Activated T-helper 1 cell treated with Interleukin-2 at 50 U/mL for 16 hours (primary cell): ENCODE measurements at places on chromosomes 4 and X.

DNA sequence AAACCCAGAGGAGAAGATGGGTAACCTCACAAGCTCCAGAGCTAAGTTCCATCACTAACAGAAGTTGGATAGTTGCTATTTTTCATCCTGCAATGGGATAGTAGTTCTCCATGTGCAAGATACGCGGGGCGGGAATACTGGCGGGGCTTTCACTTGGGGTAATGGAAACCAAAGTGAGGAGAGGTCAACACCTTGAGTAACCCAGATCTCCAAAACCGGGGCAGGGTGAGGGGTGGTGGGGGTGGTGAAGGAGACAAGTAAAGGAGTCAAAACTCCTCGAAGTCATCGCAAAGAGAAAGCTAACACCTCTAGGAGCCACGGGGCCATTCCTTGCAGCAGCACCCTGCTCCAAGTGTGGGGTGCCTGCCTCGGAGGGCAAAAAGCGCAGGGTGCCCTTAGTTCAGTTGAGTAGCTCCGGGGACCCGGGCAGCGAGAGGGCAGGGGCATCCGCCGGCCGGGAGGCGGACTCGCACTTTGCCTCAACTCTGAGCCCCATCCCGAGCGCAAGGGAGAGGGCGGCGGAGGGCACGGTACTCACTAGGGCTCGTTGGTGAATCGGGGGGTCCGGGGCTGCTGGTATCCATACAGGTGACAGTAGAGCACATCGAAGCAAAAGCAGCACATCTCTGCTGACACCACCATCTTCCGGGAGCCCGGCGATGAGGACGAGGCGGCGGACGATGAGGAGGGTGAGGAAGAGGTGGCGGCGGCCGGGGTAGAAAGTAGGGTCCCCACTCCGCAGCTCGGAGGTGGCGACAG, 645 bp downstream of the AMMECR1 start:
- DNase-seq, result peak; percentile 3

DNA sequence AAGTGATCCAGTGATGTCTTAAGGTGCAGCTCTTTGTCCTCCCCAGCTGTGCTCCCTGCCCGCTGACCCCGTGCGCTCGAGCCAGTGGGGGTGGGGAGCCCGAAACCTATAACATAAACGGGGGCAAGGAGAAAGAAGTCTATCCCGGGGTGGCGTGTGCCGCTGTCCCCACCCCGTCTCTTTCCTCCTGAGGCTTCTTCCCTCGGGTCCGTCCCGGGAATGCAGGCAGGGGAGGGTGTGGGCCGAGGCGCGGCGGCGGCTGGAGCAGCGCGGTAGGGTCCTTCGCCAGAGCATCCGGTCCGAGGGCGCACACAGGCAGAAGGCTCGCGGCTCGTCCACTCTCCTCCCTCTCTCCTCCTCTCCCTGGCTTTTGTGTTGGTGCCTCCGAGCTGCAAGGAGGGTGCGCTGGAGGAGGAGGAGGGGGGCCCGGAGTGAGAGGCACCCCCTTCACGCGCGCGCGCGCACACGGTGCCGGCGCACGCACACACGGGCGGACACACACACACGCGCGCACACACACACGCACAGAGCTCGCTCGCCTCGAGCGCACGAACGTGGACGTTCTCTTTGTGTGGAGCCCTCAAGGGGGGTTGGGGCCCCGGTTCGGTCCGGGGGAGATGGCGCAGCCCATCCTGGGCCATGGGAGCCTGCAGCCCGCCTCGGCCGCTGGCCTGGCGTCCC, at the start of gene RAB33A:
TSS of gene RAB33A (plus strand) at position 517 of the 681 bp plus-strand sequence. CDS start at position 618, 101 bp downstream.
- peak; percentile 28 for DNase-seq

DNA sequence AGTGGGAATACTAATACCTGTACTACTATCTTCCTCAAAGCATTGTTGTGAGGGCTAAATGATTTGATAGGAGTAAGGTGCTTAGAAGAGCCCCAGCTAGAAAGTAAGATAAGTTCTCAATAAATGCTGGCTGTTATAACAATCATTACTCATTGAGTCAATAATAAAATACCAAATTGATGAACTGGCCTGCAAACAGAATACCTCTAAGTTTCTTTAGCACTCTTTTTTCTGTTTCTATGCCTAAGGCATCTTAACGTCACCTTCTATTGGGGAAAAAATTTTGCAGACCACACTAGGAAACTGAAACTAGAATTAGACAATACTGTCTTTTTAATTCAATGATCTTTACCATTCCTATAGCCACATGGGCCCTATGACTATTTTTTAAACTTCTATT, 1.2 kb downstream of the CLTRN start:
- DNase-seq, result no peak

DNA sequence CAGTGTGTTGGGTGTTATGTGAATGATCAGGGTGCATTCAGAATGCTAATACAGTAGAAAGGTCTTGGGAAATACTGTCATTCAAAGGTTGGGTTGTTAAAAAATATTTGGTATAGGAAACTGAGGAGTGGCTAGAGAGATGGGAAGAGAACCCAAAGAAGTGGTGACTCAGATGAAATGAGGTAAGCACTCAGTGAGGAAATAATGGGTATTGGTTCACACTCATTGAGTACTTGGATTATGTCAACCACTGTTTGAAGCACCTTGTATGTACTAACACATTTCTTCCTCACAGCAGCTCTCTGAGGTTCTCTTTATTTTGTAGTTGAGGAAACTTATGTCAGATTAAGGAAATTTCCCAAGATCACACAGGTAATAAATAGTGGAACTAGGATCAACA, 40.8 kb upstream of the NUDT6 start:
- no peak for DNase-seq

GRCh38 chr4:1601533-1601835, 82.6 kb downstream of the FAM53A start:
- DNase-seq, result no peak

DNA sequence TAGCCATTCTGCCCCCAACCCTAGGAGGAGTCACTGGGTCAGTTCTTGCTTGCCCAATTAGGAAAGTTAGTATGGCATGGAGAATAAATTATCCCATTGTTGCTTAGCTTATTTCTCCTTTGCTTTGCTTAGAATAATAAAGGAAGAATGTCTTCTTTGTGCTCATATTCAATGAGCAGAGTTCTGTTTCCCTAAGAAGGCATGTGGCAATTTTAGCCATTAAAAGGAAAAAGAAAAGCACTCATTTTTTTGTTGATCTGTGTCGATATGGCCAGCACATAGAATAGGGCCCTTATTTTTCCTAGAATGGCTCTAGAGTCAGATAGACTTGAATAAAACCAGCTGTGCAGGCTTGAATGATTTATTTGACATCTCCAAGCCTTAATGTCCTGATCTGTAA, 166.4 kb upstream of the PPARGC1A start:
- DNase-seq, result no peak

DNA sequence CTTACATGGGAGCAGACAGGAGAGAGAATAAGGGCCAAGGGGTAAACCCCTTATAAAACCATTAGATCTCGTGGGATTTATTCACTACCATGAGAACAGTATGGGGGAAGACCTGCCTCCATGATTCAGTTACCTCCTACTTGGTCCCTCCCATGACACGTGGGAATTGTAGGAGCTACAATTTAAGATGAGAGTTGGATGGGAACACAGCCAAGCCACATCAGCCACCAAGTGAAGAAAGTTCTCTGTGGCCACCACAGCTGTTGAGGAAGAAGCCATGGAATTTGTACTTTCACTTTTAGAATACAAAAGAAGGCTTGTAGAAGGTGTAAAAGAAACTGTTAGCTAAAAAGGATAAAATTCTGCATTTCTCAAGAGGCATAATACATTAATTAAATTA, 67.0 kb upstream of the CXorf51A start:
- no peak for DNase-seq

DNA sequence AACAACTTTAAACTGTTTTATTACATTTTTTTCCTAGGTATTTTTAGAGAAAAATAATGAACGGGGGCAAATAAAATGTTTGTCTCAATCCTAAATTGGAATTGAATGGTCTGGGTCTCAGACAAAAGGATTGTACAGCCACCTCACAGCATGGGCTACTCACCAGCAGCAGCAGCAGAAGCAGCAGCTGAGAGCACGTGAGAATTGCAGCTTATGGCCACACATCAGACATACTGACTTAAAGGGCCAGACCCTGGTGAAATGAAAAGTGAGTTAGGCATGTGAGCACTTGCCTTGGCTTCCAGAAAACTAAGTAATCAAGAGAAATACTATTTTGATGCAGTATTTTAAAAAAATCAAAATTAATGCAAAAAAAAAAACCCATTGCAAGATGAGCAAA, 56.6 kb downstream of the AASDH start:
- no peak for DNase-seq

DNA sequence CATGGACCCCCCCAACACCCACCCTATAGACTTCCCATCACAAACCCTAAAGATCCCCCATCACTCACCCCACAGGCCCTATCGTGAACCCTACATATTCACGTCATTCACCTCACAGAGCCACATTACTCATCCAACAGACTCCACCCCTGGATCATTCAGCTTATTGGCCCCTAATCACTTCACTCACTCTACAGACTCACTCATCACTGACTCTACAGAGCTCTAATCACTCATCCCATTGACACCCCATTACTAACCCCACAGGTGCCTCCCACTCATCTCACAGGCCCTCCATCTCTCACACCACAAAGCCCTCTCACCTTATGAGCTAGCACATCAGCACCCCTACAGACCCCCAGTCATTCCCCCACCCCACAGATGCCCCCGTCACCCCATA, 6.3 kb upstream of the TBC1D25 start:
- no peak for DNase-seq

- no peak for DNase-seq
Measured at GRCh38 chr4:146255463-146255862, 41.1 kb downstream of the REELD1 start.

DNA sequence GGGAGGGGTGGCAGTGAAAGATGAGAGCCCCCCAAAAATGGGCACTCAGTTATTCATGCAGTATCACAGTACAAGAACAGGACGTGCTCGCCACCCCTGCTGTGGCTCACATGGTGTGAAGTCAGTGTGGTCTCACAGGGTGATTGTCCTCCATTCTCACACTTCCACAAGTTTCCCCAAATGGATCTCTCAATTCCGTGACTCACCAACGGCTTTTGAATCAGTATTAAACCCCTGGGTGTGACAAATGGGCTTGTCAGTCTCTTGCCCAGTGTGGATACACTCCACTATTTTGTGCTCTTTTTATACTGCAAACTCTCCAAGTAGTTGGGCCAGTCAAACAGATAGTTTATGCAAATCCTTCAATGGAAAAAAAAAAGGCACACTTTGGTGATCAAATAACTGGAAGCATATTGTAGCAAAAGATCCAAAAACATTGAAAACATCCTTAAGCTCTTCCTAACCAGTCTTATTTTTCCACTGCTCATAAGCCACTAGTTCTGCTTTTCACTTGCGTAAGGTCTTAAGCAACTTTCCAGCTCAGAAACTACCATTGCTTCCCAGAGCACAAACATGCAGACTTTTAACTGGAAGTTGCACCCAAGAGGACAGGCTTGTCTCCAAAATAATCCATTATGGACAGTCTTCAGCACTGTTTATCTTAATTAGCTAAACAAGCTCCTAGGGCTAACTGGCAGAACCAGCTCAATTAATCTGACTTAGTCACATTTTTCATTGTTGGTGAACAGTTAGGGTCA, 365.7 kb downstream of the PPP3CA start:
- no peak for DNase-seq

GRCh38 chrX:30941898-30942297, 52.8 kb upstream of the TAB3 start:
- DNase-seq, result no peak

GRCh38 chr4:164138521-164138920, 615.4 kb upstream of the SMIM31 start:
- no peak for DNase-seq

- no peak for DNase-seq
Measured at GRCh38 chr4:112127048-112127637, 18.1 kb upstream of the FAM241A start.

- DNase-seq, result no peak
Measured at GRCh38 chr4:179989975-179990374, 2253.2 kb upstream of the TENM3 start.

DNA sequence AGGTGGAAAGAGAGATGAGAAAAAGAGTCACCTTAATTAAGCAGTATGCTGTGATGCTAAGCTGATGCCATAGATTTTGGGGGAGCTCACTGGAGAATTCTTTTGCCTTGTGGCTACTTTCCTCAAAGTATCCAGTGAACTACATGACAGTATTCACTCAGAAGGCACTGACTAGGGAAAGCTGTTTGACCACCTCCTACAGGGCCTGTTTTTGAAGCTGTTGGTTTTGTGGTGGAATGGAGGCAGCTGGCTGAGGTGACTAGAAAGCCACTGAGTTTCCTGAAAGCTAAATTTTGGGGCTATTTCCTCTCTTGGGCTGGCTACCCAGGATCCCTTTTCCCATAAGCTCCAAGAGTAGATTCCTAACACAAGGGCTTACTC, 124.8 kb upstream of the EOLA2 start:
- no peak for DNase-seq

- DNase-seq, result no peak
Measured at GRCh38 chr4:8724436-8725070, 132.0 kb downstream of the CPZ start.

GRCh38 chr4:172983014-172983413, 185.6 kb upstream of the GALNT7 start:
- DNase-seq, result no peak

- no peak for DNase-seq
Measured at GRCh38 chrX:51867626-51868025, 25.8 kb upstream of the MAGED1 start.

GRCh38 chrX:130376077-130376476, 9.4 kb downstream of the GPR119 start:
- no peak for DNase-seq

- DNase-seq, result no peak
Measured at GRCh38 chr4:54574500-54574899, 83.3 kb upstream of the KIT start.

DNA sequence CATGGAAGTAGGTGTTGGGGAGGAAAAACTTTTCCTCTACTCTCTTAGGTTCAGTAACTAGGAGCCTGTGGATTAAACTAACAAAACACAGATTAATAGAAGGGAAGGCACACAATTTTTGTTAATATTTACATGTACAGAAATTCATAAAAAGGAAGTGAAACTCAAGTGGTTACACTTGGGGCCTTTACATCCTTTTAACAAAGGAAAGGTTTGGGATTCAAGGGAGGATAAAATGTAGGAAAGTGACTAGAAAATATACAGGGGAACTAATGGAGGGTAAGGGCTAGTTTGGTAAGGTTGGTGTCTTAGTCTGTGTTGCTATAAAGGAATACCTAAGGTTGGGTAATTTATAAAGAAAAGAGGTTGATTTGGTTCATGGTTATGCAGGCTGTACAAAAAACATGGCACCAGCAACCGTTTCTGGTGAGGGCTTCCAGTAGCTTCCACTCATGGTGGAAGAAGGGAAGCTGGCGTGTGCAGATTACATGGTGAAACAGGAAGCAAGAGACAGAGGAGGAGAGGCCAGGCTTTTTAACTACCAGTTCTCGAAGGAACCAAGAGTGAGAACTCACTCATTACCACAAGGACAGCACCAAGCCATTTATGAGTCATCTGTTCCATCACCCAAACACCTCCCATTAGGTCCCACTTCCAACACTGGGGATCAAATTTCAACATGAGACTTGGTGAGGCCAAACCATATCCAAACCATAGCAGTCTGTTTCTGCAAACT, 124.4 kb downstream of the CHRDL1 start:
- no peak for DNase-seq

- no peak for DNase-seq
Measured at GRCh38 chrX:39525758-39526157, 572.0 kb downstream of the BCOR start.

GRCh38 chr4:85784947-85785346, 310.0 kb downstream of the ARHGAP24 start:
- DNase-seq, result no peak

- DNase-seq, result no peak
Measured at GRCh38 chrX:68292471-68292870, 140.8 kb downstream of the OPHN1 start.

GRCh38 chr4:158025131-158025530, 147.7 kb downstream of the GASK1B start:
- no peak for DNase-seq
